Sigmoid colon (tissue), 7 donors: ENCODE measurements at places on chromosomes 5 and 9.

DNA sequence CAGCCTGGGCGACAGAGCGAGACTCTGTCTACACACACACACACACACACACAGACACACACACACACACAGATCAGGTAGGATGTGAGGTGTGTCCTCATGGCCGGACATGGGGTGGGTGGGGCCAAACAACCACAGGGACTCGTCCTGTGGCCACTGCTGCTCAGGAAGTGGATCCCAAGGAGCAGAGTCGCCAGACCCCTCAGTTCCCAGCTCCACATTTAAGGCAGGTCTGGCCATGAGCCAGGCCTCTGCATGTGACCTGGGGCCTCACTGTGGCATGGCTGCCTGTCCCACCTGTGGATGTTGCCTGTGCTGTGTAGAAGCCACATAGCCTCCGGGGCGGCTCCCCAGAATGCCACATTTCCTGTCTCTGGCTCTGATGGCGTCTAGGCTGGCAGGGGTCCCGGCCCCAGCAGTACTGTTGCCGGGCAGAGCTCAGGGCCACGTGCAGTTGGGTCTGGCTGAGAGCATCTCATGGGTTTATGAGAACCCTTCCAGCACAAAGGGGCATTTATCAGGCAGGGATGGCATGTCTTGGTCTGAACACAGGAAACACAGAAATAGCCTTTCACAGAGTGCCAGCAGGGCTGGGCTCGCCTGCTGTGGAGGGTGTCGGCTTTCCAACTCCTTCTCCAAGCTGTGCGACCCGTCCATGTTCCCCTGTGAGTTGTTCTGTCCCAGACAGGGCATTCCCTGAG is 9.9 kb upstream of the NINJ1 start:
- DNase-seq, result no peak

DNA sequence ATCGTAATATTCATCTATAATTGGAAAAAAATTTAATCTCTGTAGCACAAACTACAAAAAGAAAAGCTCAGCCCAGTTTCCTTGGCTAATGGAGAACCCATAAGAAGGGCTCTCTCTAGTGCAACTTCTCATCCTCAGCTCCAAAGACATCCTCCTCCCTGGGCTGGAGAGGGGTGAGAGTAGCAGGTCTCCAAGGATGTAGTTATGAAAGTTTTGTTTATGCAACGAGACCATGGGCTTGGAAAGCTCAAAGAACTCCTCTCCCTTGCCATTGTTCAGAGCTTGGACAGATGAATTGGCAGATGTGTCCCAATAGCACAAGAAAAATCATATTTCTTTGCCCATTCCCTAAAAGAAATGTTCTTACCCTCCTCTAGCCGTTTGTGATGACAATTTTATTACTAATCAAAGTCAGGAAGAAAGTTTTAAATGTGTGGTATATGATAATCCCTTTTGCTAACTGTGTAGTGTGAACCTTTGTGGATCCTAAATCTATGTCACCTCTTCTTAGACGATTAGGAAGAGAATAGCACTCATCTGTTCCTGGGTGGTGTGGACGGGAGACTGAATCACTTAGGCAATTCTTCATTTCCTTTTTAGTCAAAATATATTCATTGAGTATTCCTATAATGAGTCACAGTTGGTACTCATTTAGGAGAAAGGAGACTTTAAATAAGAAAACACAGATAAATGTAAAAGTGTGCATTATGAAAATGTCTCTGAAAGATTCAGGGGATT is 52.2 kb downstream of the GARNL3 start:
- DNase-seq, result no peak

- DNase-seq, result no peak
These were observed 314.5 kb downstream of the SPATA31D1 start for GRCh38 chr9:82302968-82303655.

DNA sequence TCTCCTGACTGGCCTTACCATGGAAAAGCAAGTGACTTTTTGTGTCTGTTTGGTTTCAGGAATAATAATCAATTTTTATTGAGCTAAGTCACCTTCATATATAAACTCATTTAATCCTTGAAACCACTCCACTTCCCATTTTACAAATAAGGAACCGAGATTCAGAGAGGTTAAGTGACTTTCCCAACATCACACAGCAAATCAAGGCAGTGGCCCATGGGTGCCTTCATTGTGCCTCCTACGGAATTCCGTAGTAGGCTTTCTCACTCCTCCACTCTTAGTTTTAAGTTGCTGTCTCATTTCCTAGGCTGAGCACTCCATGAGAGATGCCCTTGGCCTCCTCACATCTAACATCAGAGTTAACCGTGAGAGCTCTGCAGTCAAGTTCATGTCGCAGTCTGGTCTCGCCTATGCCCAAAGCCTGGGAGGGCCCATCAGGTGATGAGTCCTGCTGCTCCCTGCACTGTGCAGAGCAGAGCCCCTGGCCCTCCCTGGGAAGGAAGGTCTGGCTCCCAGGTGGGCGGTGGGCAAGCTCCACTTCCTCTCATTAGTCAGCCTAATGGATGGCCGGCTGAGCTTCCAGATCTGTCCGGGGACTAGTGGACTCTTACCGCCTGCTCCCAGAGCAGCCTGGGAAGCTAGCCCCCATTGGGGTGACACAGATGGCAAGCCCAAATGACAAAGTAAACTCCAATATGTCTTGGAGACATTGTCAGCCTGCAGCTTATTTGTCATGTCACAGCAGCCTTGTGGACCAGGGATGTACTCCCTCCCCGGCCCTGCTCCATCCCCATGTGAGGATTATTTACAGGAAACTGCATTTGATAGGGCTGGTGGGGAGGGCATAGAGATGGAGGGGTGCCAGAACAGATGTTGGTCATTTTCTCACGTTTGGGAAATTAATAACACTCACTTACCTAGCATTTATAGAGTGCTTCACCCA is 123.4 kb downstream of the MVB12B start:
- no peak for DNase-seq

DNA sequence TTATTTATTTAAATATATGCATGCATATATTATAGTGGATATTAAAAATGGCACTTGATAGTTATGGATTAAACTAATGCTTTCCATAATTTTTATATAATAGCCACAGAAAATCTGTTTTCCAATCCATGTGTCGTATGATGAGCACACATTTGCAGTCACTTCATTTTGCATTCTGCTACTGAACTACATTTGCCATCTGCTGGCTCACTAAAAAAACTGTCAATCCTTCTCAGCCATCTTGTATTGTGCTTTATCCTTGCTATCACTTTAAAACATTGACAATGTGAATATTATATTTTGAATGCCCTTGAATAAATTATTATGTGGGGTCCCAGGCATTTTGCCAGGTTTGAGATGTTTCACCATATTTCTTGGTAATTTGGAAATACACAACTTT is 586.6 kb downstream of the DNAH5 start:
- no peak for DNase-seq

- no peak for DNase-seq
These were observed 49.0 kb downstream of the NPR3 start for GRCh38 chr5:32760091-32760509.

DNA sequence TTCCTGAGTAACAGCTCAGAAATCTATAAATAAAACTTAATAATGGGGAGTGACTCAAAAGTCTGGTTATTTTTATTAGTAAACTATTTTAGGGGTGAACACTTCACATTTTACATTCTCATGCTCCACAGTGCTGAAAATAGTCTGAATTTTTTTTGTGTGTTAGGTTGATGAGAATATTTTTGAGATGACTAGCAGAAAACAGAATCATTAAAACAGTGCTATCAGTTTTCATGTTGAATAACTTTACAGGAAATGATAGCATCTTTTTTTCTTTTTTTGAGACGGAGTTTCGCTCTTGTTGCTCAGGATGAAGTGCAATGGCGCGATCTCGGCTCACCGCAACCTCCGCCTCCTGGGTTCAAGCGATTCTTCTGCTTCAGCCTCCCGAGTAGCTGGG is 60.3 kb downstream of the TMC1 start:
- no peak for DNase-seq

- DNase-seq, result no peak
These were observed 102.2 kb downstream of the ADAMTS12 start for GRCh38 chr5:33789567-33789957.

- no peak for DNase-seq
These were observed 9.6 kb downstream of the ACSL6 start for GRCh38 chr5:132001647-132002561.

DNA sequence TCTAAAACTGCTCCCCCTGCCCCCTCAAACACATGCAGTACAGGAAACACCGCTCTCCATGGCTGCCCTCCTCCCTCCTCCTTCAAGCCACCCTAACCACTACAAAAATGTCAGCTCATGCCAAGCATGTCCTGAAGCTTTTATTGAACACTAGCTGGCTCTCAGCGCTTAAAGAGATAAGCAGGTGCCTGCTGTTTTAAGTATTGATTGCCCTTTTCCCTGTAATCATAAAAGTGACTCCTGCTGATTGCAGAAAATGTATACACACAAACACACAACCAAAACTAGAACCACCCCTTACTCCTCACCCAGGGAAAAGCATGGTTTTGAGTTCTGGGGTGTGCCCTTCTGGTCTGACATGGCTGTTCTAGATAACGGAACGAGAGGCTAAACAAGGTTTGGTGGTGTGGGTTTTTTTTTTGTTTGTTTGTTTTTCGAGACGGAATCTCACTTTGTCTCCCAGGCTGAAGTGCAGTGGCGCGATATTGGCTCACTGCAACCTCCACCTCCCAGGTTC is 3.7 kb upstream of the UCK1 start:
- DNase-seq, result no peak

- DNase-seq, result no peak
These were observed 226.4 kb upstream of the DAP start for GRCh38 chr5:10987276-10987924.

- no peak for DNase-seq
These were observed 129.1 kb downstream of the DOCK8 start for GRCh38 chr9:343773-344172.

DNA sequence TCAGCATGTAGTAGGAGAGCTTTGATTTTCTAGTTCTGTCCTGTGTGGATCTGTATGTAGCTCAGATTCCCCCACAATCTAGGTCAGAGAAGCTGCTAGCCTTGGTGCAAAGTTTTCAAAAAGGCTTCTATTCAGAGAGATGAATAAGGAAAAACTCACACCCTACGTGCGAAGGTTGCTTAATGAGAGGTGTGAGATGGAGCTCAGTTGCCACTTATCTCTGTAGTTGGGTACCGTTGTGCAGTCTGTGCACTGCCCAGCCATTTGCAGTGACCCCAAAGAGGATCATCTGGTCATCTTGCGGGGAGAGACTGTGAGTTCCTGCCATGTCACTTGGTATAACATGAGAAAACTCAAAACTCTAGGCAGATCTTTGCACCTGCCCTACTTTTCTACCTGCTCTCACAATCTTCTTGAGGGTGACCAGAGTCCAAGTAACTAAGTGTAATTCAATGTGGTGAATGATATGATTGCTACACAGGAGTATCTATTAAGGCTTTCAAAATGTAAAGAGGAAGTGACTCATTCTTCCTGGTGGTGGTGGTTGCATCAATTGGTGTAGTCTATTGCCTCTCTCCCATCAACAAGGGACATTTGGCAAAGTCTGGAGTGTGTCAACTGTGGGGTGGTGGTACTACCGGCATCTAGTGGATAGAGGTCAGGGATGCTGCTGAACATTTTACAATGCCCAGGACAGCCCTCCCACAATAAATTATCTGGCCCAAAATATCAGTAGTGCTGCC is 65.2 kb downstream of the TMC1 start:
- no peak for DNase-seq

DNA sequence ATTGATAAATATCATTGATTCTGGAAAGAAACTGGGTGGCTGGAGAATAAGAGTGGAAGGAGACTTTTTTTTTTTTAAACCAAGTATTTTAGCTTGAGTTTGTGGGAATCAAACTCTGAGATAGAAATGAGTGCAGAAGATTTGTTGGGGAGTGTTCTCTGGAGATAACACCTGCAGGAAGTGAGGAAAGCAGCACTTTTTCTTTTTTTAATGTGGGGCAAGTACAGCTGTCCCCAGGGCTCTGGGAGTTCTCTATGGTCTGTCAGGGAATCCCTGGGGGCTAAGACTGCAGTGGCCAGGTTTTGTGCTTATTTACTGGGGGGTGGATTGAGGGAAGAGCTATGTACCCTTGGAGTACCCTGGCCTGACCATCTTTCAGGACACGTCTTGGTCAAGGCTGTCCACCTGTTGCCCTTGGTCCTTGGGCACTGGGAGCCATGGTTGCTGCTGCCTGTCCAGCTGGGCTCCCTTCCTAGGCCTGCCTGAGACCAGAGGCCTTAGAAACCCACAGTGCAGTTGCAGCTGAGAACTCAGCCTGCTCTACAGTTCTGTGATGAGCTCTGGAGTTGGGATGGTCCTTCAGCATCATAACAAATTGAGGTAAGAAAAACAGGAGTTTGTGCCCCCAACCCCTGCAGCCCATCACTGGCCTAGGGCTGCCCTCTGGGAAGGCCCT is 85.8 kb downstream of the PHAX start:
- DNase-seq, result no peak

GRCh38 chr9:104983491-104983890 is 55.5 kb upstream of the ABCA1 start:
- DNase-seq, result no peak

GRCh38 chr5:443239-444151 is 519 bp downstream of the EXOC3 start:
- DNase-seq, result peak; percentile 66

- DNase-seq, result no peak
These were observed 66.0 kb downstream of the RAB3C start for GRCh38 chr5:58648846-58649245.

- DNase-seq, result no peak
These were observed 255.5 kb downstream of the MAN2A1 start for GRCh38 chr5:109945097-109945678.

DNA sequence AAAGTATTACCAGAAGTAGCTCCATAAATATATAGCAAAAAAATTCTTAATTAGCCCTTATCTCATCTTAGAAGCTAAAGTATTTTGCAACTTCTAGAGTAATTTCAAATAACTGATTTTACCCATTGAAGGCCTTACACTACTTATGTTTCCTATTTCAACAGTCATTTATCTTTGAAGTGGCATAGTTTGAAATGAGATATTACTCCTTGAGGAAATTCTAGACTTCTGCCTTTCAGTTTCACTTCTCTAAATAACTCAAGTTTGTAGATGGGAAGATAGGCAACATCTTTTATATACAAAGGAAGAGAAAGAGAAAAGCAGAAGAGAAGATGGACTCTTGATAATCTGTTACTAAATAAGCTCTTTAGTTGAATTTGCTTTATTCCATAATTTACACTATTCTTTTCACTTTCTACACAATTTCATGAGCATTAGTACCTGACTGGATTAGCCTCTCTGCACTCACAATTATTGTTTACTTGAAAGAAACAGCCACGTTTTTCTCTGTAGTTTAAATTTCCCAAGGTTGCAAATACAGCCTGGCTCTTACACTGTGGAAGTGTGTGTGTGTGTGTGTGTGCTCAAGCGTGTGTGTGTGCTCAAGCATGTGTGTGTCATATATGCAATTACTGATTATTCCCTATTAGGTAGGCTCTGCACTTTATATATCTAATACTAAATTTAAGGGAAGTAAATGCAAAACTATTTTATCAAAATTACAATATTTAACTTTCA is 60.6 kb upstream of the EMB start:
- DNase-seq, result no peak

GRCh38 chr5:139763930-139764791 is 31.4 kb upstream of the PSD2 start:
- DNase-seq, result no peak

- DNase-seq, result peak; percentile 80
These were observed 124.6 kb downstream of the TARS1 start for GRCh38 chr5:33565324-33565723.
